ENCODE measurements at places on chromosomes 5 and 9. TPM values are rescaled to one million over a fixed set of nuclear protein-coding genes. Genes with fewer than 3 reads are reported as not detected.

The WDR38 gene
- polyA plus RNA-seq = not detected

The IL3 gene
- polyA plus RNA-seq = not detected

The SHLD3 gene
- 1.6 TPM for polyA plus RNA-seq

The SEMA6A gene
- 0.50 TPM for polyA plus RNA-seq

The CKMT2 gene
- 0.36 TPM for polyA plus RNA-seq

The CEL gene
- polyA plus RNA-seq = 0.75 TPM

All from IMR-90 (cell line).